ENCODE measurements at places on chromosomes 5 and 9. TPM values are rescaled to one million over a fixed set of nuclear protein-coding genes. Genes with fewer than 3 reads are reported as not detected.

Gene SPINK4
- total RNA-seq = not detected

GRCh38 chr5:108255468-108255867, 126.4 kb downstream of the FBXL17 start:
- no peak for DNase-seq

Gene OR13J1
- total RNA-seq = not detected

Gene ZBTB34
- total RNA-seq = 9.4 TPM

Gene SYK
- 0.18 TPM for total RNA-seq

DNA sequence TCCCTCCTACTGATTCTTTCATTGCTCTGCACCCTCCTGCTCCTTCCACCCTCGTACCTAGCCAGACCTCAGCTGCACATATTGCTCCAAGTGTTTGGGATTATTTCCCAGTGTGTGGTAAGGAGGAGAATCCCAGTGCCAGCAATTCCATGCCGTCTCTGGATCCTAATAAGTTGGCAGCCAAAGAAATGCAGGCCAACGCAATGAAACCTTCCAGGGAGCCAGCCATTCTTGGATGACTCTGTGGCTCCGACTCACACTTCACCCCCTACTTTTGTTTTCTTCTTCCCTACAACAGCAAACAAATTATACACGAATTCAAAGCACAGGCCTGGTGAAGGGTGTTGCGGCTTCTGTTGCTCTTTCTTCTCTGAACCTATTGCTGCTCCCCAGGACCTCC, 82.5 kb upstream of the SLC1A3 start:
- DNase-seq = no peak

DNA sequence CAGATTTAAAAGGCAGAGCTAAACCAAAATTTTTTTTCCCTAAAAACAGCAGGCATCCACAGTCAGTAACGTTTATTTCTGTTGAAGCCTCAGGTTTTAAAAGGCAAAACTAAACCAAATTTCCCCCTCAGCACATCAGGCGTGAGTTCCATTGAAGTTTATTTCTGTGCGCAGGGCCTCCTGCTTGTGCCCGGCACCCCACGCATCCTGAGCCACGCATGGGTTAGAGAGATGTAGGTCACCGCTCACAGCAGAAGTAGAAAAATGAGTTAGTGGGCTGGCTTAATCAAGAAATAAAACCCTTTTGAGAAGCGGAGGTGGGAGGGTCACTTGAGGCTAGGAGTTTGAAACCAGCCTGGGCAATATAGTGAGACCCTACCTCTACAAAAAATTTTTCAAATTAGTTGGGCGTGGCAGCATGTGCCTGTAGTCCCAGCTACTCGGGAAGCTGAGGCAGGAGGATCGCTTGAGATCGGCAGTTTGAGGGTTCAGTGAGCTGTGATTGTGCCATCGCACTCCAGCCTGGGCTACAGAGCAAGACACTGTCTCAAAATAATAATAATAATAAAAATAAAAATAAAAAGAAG, 75.6 kb upstream of the SPIN1 start:
- no peak for DNase-seq

GRCh38 chr9:68996462-68996861, 17.5 kb downstream of the PRKACG start:
- peak; percentile 25 for DNase-seq

Gene IL33
- total RNA-seq = not detected

Gene TRIM7
- total RNA-seq = 1.1 TPM

GRCh38 chr9:122053567-122054350, 39.3 kb downstream of the TTLL11 start:
- DNase-seq = no peak

DNA sequence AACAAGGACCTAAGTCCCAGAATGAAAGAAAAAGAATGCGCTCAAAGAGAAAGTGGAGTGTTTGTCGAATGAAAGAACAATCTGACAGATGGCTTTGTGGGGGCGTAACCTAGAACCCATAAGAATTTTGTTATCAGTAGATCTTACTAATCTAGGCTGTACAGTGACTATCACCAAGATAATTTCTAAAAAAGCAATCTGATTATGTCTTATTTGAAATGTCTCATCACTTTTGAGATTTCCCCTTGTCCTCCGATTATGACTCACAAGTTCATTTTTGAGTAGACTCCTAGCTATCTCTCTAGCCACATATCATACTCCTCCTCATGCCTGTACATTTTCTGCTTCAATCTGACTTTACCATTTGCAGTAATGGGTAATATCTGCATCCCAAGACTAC, 135.6 kb upstream of the SMARCA2 start:
- DNase-seq = no peak

Gene CD74
- 908 TPM for total RNA-seq

DNA sequence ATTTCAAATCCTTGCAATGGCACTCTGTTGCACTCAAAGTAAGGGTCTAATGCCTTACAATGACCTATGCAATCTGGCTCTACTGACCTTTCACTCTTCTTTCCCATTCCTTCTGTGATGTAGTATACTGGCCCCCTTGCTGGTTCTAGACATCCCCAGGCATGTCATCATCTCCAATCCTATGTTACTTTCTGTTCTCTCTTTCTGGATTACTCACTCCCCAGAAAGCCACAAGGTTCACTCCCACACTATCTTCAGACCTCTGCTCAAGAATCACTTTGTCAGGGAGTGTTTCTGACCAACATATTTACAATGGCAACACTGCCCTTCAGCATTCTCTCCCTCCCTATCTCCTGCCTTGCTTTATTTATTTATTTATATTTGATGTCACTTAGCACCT, 802.2 kb upstream of the WWC1 start:
- no peak for DNase-seq

Gene IFNB1
- not detected for total RNA-seq

Gene PTCD2
- 12.1 TPM for total RNA-seq
